ENCODE measurements at places on chromosomes 6 and 20. TPM values are rescaled to one million over a fixed set of nuclear protein-coding genes. Genes with fewer than 3 reads are reported as not detected.

CDH4 gene
- total RNA-seq: 0.06 TPM

ZNF341 gene
- 5.6 TPM for total RNA-seq

KIAA1755 gene
- 1.3 TPM for total RNA-seq

KCNK15 gene
- total RNA-seq: 0.89 TPM

CUL9 gene
- total RNA-seq: 41.8 TPM

CPNE5 gene
- 2.4 TPM for total RNA-seq

VARS2 gene
- 33.0 TPM for total RNA-seq

KIF25 gene
- 0.56 TPM for total RNA-seq

ZC2HC1B gene
- total RNA-seq: not detected

SLC44A4 gene
- total RNA-seq: 53.7 TPM

BPI gene
- total RNA-seq: 0.44 TPM

SUN5 gene
- not detected for total RNA-seq

CCN2 gene
- total RNA-seq: 83.1 TPM

INSM1 gene
- not detected for total RNA-seq

CARMIL1 gene
- total RNA-seq: 30.4 TPM

IRAK1BP1 gene
- 6.2 TPM for total RNA-seq

SUPT3H gene
- 6.7 TPM for total RNA-seq

SNAP91 gene
- total RNA-seq: not detected

Measured in lower lobe of right lung (tissue), 2 donors.